Ascending aorta (tissue), 2 donors: ENCODE measurements at places on chromosomes 4 and X.

DNA sequence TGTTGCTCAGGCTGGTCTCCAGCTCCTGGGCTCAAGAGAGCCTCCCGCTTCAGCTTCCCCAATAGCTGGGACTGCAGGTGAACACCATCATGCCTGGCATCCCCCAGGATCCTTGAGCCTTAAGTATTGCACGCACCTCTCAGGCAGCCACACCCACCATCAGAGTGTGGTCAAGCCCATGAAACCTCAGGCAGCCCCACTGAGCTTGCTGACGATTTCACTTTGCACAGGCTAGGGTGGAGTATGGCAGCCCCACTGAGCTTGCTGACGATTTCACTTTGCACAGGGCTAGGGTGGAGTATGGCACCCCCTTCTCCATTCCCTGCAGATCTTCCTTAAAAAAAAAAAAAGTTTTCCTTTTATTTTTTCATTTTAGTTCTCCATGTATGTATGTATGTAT is 57.2 kb downstream of the RHOXF2B start:
- no peaks in the 10 kb centered on the region for H3K4me1 ChIP-seq
- H3K27me3 ChIP-seq, result no peaks in the 10 kb centered on the region
- H3K27ac ChIP-seq, result no peak overlapping the region
- H3K4me3 ChIP-seq, result no peak overlapping the region

GRCh38 chr4:168487282-168488035 is 7.2 kb upstream of the DDX60L start:
- H3K27ac ChIP-seq, result no peak overlapping the region
- no peaks in the 10 kb centered on the region for H3K36me3 ChIP-seq
- no peaks in the 10 kb centered on the region for H3K4me1 ChIP-seq
- no peak for DNase-seq
- no peaks in the 10 kb centered on the region for H3K27me3 ChIP-seq
- H3K4me3 ChIP-seq, result no peak overlapping the region

- H3K4me3 ChIP-seq, result no peak overlapping the region
- H3K4me1 ChIP-seq, result no peaks in the 10 kb centered on the region
- H3K36me3 ChIP-seq, result no peaks in the 10 kb centered on the region
- no peaks in the 10 kb centered on the region for H3K27me3 ChIP-seq
These were observed 169.8 kb downstream of the SCFD2 start for GRCh38 chr4:53195815-53196661.

- H3K4me1 ChIP-seq, result no peaks in the 10 kb centered on the region
- DNase-seq, result no peak
- no peaks in the 10 kb centered on the region for H3K36me3 ChIP-seq
- H3K27ac ChIP-seq, result no peak overlapping the region
- no peak overlapping the region for H3K4me3 ChIP-seq
These were observed 240.0 kb upstream of the GALNTL6 start for GRCh38 chr4:171573181-171573580.

- H3K36me3 ChIP-seq, result no peaks in the 10 kb centered on the region
- DNase-seq, result no peak
- no peak overlapping the region for H3K27ac ChIP-seq
- H3K4me1 ChIP-seq, result no peaks in the 10 kb centered on the region
- no peak overlapping the region for H3K4me3 ChIP-seq
These were observed 66.2 kb downstream of the EGF start for GRCh38 chr4:109978704-109979454.
